SJCRH30 (cell line): ENCODE measurements at places on chromosomes 7 and 10.

DNA sequence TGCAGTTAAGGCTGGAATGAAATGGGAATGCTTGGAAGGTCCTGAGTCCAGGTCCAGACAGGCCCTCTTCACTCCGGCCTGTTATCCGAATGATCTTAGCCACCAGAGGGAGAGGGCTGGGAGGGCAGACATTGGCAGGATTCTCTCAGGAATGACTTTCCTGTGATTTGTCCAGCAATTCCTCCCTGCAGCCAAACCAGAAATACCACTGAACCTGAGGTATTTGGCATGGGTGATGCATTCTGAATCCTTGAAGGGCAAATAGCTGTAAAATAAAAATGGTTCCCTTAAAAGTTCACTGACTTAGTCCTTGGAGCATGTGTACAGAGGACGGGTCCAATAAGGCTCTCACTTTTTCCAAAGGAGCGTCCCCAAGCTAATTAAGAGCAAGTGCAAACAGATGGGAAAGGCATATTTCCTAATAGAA, 77.5 kb upstream of the HABP2 start:
- no peak for DNase-seq

- peak; percentile 91 for DNase-seq
Measured at GRCh38 chr7:75866489-75867389, 12.1 kb upstream of the RHBDD2 start.

DNA sequence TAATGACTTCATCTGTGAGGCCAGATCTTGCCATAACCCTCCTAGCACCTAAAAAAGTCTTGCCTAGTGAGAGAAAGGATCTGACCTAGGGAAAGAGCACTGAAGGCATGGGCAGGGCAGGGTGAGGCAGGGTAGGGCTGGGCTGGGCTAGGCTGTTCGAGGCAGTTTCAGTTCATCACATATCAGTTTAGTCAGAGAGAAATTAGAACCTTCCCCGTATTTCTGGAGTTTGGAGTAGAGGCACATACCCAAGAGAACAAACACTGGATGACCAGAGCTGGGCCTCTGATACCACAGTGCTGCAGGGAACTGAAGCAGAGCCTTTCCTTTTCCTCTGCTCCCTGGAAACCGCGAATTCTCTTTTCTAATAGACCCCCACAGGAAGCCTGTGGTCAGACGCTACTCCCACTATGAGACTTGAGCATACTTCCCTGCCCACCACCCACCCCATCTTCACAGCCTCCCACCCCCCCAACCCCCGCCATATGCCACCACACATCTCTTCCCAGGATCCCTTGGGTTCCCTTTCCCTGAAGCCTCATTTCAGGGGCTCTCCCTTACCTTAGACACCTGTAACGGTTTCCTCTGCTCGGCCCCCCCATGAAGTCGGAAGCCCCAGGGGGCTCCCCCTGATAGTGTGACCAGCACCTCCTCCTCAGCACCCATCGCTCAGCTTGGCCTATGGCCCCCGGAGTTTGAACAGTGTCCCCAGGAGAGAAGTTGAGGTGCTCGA, 406 bp downstream of the SYNPO2L start:
- peak; percentile 35 for DNase-seq

DNA sequence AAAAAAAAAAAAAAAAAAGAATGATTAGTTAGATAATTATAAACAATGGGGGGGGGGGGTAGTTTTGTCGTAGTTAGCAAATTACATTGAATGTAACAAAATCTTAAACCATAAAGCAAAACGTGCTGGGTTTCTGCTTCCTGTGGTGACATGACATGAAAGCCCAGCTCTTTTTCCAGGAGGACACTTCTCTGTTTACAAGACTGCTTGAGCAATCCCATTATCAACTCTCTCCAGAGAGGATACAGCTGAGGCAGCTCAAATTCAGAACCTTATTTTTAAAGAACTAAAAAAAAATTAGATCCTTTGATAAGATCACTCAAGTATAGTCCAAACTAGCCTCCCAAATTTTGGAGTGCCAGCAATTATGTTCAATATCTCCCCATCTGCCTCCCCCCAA, 58.6 kb downstream of the ADRB1 start:
- DNase-seq: peak; percentile 5

GRCh38 chr7:30779574-30779973, 8.4 kb downstream of the MINDY4 start:
- DNase-seq: no peak
